ENCODE measurements at places on chromosomes 6 and 20.

- DNase-seq = no peak
These were observed 151.1 kb upstream of the CST7 start for GRCh38 chr20:24797745-24798655.

DNA sequence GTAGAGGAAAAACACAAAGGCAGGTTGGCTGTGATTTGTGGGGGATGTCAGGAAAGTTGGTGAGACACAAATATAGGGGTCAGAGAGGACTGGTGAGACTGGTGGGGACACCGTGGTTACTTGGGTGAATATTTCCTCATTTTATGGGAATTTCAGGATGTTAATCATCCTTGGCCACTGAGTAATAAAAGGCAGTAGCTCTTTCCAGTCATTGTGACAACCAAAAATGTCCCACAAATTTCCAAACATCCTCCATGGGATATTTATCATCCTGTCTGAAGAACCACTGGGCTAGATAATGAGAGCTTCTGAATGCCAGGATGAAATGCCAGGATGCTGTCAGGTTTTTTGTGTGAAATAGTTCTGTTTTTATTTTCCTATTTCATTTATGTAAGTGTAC is 374.1 kb downstream of the CD109 start:
- peak; percentile 82 for DNase-seq

DNA sequence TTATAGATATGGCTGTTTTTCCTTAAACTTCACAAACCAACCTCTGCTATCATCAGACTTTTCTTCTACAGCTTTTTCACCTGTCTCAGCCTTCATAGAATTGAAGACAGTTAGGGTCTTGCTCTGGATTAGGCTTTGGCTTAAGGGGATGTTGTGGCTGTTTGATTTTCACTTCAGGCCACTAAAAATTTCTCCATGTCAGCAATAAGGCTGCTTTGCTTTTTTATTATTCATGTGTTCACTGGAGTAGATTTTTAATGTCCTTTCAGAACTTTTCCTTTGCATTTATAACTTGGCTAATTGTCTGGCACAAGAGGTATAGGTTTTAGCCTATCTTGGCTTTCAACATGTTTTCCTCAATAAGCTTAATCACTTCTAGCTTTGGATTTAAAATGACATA is 392.6 kb downstream of the RFPL4B start:
- DNase-seq = no peak

DNA sequence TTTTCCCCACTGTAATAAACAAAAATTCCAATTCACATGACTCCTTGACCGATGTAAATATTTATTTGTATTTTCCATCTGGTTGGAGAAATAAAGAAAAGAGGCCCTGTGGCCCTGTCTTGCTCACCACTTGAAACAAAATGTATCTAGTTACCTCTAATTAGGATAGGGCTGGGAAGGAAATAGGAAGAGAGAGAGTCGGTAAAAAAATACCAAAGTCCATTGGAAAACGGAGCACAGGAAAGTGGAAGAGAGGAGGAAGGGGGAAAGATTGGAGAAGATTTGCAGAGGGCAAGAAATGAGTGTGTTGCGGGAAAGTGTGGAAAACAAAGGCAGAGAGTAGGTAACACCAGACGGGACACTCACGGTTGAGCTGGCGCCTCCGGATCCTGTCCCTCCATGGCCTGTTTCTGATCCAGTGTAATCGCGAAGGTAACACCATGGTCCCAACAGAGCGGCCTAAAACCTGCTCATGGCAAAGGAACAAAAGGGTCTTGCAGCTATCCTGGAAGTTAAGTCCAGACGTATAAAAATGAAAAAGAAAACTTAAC is 105.8 kb upstream of the RIPOR2 start:
- DNase-seq = no peak

- DNase-seq = no peak
These were observed 587 bp upstream of the BTN3A1 start for GRCh38 chr6:26401389-26401986.

GRCh38 chr20:35463455-35464300 is 8.3 kb downstream of the CEP250 start:
- peak; percentile 33 for DNase-seq

- no peak for DNase-seq
These were observed 42.6 kb downstream of the TBC1D7 start for GRCh38 chr6:13285705-13286104.

DNA sequence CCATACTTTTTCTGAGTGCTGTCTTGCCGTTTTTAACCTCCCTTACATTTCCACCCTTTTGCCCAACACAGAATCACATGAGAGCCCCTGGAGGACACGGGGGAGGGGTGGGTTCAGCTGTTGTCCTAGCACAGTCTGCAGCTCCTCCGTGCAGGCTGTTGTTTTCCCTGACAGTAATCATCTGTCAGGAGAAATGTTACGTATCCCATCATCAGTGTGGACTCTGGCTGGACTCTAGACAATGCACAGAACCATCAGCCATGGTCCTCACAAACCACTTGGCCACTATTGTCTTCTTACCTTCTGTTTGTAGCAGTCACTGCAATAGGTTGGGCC is 92.1 kb downstream of the RIN2 start:
- DNase-seq = no peak

DNA sequence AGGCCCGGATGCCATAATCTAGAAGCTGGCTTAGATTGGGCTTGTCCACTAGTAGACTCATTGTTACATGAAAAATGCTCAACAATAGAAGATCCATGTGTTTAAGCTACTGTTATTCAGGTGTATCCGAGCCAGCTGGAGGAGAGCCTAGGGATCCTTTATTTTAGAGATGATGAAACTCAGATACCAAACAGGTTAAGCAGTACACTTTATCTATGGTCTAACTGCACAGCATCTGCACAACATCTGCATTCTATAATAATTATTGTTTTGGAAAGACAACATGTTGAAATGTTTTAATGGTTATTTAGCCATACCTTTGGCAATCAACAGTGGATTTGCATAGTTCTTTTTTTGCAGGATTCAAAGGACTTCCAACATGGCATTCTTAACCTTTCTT is 134.1 kb downstream of the RFPL4B start:
- no peak for DNase-seq

- DNase-seq = no peak
These were observed 58.0 kb upstream of the OLIG3 start for GRCh38 chr6:137552146-137552545.

DNA sequence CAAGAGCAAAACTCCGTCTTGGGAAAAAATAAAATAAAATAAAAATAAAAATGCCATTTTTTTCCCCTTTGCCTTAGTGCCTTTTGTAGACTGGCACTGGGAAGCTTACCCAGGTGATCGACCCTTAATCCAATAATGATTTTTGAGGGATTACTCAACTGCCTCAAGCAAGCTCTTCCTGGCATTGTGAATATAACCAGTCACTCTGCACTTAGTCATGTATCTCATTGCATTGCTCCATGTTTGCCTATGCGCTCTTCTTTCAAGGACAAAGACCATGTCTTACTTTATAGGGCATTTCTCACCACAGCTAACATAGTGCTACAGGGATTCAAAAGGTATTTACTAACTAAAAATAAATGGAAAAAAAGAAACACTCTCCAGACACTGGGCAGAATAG is 13.0 kb downstream of the GFOD1 start:
- DNase-seq = no peak

GRCh38 chr20:62984666-62985443 is 21.9 kb downstream of the BHLHE23 start:
- DNase-seq = no peak

DNA sequence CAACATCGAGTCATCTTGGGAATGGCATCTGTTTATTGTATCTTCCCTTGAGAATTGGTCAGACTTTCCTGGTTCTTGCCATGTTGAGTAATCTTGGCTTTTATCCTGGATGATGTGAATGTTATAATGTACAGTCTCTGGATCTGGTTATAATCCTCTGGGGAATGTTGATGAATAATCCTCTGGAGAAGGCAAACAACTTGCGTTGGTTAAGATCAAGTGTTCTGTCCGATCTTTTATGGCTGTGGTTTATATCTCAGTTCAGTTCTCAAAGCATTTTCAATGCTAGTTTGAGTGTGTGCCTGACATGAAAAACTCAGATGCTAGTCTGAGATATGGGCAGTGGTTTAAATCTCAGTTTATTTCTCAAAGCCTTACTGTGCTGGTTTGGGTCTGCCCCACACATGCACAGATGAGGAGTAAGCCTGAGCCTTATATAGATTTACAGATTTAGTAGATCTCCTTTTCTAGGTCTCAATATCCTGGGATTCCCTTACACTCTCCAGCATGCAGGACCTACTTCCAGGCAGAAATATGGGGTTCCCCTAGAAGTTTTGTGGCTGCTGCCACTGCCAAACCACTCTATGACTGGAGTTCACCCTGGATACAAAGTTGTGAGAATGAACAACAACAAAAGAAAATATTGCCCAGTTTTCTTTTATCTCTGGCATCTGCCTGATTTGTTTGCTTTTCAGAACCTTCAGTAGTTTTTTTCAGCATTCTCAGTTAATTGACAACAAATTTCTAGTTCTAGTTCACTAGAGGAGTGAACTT is 191.8 kb upstream of the MAN1A1 start:
- peak; percentile 99 for DNase-seq

DNA sequence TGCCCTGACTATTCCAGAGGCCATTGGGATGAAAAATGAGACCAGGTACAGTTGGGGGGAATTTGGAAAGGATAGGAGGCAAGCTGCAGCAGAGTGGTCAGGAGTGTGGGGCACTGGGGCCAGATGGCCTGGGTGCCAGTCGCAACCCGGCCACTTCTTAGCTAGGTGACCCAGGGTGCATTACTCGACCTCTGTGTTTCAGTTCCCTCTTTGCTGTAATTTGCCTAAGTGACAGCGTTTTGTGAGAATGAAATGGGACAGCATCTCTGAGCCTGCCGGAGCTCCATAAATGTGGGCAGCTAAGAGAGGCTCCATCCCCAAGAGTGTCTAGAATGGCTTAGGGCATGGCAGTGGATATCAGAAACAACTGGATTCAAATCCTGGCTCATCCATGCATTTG is 13.9 kb downstream of the LRFN2 start:
- DNase-seq = no peak

DNA sequence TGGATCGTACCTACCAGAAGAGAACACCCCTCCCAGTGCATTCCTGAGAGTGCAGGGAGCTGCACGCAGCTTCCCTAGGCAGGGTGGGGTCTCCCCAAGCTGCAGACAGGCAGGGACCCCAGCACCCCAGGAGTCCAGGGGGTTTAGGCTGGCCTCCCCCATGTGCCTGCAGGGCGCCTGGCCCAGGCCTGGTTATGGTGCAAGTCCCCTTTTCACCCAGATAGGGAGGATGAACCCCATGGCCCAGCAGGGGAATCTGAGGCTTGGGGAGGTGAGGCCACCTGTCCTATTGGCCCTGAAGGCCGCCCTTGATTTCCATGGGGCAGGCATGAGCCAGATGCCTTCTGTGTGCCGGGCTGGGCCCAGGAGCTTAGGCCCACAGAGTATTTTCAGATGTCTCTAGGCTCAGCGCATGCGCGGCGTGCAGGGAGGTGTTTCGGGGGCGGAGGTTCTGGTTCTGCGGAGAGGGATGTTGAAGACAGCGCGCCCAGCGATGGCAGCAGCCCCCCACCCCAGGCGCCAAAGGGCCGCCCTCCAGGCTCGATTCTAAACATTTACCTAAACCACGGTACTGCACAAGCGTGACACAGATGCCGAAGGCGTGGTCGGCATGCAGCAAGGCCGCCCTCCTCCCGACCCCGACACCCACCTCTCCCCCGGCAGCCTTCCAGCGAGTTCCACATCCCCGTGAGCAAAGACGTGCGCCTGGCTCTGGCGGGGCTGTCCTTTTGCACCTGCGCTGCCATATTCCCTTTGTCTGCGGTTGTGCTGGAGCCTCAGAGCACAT is 29.4 kb downstream of the COL20A1 start:
- DNase-seq = no peak

DNA sequence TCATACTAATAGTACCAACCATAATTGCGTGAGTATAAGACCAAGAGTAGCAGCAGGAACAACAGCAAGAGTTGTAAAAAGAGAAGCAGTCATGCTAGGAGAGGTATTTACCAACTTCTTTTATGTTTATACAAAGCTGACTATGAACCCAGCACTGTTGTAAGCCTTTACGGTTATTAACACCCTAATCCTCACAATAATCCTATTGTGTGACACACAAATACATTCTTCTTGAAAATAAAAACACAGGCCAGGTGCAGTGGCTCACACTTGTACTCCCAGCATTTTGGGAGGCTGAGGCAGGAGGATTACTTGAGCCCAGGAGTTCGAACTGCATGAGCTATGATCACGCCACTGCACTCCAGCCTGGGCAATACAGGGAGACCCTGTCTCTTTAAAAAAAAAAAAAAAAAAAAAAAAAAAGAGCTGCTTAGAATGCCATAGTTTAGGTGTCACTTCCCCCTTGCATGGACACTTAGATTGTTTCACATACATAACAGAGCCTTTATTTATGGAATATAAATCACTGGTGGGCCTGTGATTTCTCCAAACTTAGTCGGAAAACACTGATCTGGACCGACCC is 20.2 kb downstream of the HCK start:
- no peak for DNase-seq

DNA sequence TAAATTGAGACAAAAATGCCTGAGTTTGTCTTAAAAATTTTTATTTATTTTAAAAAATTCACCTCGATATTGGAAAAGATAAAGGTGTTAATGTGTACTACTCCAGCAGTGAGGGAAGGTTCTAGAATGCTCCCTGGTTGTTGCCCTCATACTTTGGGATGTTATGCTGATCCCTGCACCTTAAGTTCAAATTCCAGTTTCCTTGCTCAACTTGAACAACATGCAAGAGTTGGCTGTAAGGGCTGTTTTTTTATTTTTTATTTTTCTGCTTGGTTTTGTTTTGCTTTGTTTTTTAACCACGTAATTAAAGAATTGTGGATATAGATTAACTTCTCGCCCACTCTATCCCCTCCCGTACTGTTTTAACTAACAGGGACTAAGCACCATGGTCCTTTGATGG is 158.7 kb upstream of the CITED2 start:
- DNase-seq = no peak

DNA sequence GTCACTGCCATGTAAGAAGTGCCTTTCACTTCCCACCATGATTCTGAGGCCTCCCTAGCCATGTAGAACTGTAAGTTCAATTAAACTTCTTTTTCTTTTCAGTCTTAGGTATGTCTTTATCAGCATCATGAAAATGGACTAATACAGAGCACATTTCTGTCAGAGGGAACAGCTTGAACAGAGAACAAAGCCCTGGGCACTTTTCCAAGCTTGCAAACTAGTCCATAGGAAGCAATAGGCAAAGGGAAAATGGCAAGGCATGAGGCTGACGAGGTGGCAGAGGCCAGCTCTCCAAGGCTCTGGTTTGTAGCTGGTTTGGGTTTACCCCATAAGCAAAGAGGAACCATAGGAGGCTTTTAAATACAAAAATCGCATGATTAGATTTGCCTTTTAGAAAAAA is 185.1 kb upstream of the HDDC2 start:
- no peak for DNase-seq

GRCh38 chr6:123869334-123869733 is 65.7 kb downstream of the NKAIN2 start:
- no peak for DNase-seq

DNA sequence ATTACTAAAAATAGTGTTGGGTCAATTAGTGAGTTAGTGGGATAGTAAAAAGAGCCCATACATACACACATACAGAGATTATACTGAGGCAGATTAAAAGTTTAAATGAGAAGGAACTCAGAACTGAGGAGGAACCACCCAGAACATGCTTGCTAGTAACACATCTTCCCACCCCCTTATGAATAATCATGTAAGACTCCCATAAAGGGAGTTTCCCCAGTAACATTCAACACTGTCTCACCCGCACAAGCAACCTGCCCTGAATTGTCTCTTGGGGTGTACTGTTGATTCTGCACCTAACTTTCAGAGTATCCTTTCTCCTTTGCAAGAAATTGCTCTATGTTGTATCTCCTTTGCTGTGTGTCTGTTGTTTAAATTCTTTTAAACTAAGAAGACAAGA is 11.1 kb upstream of the HLA-DQB2 start:
- no peak for DNase-seq

GRCh38 chr6:129902681-129903080 is 41.6 kb upstream of the TMEM244 start:
- no peak for DNase-seq

- DNase-seq = peak; percentile 48
These were observed 53.6 kb upstream of the TRERF1 start for GRCh38 chr6:42505385-42505718.
